ENCODE measurements at places on chromosomes 5 and 9.

DNA sequence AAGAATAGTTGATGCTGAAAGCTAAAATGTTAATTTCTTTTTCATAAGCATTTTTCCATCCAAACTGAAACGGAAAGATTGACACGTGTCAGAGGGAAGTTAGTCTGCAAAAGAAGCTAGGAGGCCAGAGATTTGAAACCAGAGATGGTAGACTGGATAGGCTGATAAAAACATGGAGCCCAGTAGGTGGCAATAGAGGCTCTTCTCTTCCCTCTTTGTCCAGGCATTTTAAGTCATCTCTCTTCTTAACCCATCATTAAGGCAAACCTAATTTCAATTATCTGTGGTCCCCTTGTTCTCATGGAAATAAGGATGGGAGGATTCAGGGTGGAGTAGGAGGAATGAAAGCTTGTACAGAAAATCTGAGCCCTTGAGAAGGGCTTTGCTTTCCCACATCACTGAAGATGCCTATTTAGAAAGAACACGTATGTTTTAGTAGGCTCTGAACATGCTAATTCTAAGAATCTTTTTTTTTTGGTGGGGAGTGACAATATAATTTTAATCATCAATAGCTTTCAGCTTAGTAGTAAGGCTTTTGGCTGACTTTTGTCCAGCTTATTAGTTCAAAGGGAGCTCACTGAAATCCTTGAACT is 66.6 kb downstream of the ZNF474 start:
- no peak for DNase-seq

- DNase-seq, result no peak
Measured at GRCh38 chr5:38806775-38807258, 39.0 kb upstream of the OSMR start.

GRCh38 chr5:40568548-40568947 is 111.2 kb upstream of the PTGER4 start:
- DNase-seq, result no peak

DNA sequence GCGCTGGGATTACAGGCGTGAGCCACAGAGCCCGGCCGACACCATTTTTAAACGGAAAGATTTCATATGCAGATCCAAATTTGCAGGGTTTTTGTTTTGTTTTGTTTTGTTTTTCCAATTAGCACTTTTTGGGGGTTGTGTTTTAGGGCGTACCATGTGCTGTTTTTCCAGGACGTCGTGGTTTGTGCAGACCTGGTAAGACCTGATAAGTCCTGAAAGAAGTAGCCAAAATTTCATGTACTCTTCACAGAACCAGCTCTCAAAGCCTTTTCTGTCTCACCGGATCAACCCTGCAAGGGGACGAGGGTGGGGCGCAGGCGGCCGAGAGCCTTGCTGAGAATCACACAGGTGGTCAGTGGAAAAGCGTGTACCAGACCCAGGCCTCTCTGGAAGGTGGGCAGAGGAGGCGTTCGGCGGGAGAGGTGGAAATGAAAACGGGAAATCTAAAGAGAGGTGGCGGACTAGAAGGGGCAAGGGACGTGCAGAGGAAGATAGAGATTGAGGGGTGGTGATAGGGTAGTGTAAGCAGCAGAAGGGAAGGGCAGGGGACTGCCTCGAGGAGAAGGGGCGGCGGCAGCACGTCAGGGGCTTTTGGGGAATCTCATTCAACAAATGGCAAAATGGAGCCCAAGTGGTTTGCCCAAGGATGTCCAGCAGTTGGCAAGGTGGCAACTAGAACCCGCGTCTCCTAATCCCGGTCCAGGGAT is 1.1 kb upstream of the FAF2 start:
- no peak for DNase-seq

DNA sequence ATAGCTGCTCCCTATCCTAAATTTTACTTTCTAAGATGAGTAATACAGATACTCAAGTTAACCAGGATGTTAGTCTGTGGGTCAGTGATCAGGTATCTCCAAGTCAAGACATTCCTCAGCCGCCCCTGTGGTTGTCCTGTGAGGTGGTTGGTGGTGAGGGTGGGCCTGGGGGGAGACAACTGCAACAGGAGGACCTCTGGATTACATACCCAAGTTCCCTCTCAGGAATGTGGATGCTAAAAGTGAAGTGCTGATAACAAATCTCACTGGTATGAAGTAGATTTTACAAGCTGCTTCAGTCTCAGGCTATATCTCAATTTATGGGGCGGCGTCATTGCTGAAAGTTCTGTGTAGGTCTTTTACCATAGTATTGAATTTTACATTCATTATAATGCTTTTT is 38.3 kb downstream of the SLC1A3 start:
- no peak for DNase-seq

DNA sequence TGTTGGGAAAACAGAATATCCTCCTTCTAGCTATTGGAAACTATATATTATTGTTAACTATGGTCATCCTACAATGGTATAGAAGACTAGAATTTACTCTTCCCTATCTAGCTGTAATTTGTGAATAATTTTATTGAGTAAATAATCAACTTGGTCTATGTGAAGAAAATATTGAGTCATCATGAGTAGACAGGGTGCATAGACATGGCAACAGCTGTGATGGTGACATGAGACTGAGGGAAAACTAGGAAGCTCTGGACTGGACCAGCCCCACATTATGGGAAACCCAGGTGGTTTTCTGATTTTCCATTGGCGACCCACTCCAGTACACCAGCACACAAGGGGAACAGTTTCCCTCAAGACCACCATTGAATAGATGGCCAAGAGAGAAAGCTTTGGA is 95.0 kb downstream of the APBA1 start:
- DNase-seq, result no peak

DNA sequence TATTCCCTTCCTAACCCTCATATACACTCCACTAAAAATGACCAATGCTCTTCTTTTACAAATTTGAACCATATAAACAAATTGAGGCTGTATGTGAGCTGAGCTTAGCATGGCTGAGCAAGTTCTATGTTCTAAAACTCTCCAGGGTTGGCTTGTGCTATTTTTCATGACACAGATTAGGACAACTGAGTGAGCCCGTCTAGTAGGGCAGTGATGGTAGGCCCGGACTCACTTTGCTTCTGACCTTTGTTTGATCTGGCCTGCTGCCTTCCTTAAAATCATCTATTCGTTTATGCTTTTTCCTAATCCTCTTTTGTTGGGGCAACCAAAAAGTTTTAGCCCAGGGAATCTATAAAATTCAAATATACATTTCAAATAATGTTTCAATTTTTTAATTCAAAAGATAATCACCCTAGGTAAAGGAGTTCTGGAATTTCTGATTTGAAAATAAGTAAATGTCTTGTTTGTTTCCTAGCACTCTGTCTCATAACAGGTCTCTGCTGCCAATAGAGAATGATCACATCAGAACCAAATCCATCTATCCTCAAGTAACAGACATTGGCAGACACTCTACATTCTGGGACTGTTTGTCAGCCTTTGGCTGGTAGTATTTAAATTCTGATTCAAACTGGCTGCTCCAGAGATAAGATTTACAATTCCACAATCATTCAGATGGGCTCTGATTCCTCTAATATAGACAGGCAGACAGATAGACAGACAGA is 217.0 kb upstream of the TARS1 start:
- no peak for DNase-seq

GRCh38 chr5:150081541-150082283 is 4.6 kb downstream of the CSF1R start:
- DNase-seq, result peak; percentile 85

DNA sequence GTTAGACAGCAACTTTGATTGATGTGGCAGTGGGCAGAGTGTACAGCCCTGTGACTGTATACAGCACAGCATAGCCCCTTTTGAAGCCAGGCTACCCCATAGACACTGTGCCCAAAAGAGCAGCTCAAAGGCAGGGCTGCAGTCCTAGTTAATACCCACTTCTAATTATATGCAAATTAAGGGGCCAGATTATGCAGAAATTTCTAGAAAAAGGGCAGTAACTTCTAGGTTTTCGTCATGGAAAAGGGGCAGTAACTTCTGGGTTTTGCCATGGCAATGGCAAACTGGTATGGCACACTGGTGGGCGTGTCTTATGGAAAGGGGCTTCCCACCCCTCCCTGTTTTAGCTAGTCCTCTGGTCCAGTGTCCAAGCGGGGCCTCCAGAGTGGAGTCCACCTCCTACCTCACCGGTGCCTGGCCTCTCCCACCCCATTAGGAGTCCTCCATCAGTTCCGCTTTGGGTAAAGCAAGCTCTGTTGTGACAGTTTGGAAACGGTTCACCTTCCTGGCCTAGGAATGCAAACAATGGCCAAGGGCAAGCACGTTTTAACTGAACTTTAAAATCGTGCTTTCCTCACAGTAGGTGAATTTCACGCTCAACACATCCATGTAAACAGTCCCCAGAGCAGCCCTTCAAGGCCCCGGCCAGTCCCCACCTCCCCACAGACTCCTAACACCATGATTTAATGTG is 5.6 kb downstream of the ADAMTS13 start:
- no peak for DNase-seq

- DNase-seq, result no peak
Measured at GRCh38 chr5:171494452-171495121, 75.1 kb downstream of the FGF18 start.

DNA sequence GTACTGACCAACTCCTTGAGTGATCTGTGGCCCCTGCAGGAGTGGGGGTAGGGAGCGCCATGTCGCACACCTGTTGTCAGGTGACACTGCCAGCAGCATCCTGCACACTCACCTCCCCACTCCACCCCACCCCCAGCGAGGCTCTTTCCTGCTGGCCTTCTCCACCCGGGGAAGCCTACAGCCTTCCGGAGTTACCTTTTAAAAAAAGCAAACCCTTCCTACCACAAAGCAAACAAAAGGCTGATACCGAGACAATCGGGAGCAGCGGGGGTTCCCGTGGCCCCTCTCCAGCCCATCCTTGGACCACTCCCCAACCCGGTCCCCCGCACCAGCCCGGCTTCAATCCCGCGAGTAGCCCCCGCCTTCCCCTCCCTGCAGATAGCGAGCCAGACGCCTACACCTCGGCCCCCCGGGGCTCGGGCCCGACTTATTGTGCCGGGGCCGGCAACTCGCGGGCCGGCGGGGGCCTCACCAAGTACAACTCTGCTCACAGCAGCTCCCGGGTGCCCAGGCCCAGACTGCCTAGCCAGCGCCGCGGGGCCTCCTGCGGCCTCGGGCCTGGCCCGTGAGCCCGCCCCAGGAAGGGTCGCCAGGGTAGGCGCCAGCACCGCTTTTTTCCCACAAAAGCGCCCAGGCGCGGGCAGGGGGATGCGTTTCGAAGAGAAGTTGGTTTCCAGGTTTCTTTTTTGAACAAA is 724 bp downstream of the MACROH2A1 start:
- peak; percentile 61 for DNase-seq

DNA sequence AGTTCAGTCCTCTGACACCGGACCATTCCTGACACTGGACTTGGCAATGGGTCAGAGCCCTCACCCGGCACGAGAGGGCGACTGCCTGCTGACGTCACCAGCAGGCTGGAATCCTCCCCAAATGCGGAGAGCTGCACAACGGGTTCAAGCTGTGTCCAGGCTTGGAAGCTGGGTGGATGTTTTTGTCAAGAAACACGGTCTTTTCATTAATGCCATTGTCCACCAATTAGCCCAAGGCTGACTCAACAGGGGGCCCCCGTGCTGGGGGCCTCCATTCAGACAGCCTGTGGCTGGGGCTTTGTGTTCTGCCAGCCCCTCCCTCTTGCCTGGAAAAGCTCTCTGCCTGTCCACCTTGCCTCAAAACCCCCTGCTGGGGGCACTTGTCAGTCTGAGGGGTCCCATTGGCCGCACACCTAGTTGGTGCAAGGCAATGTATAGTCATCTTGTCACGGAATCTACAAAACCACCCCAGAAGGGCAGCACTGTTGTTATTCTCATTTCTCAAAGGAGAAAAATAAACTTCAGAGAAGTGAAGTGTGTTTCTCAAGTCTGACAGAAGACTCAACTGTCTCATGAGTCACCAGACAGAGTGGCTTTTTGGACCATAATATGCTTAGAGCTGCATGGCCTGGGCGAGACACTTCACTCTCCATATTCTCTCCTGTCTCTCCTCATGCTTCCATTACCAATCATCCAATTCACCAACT is 24.6 kb downstream of the NDUFA8 start:
- DNase-seq, result no peak

DNA sequence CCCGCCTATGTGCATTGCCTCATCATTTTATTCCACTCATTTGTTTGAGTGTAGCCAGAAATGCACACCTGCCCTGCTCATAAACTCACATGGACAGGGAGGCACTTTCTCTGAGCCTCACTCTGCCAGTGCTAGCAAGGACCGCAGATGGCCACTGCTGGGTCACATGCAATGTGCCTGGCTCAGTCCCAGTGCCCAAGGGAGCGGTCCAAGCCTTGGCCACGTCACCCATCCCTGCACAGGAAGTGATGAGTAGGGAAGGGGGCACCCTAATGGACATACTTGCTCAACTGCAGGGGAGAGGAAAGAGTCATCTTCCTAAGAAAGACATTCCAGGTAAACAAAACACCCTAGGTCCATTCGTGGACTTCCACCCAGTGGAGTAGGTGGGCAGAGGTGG is 630.9 kb downstream of the IRX1 start:
- DNase-seq, result no peak

DNA sequence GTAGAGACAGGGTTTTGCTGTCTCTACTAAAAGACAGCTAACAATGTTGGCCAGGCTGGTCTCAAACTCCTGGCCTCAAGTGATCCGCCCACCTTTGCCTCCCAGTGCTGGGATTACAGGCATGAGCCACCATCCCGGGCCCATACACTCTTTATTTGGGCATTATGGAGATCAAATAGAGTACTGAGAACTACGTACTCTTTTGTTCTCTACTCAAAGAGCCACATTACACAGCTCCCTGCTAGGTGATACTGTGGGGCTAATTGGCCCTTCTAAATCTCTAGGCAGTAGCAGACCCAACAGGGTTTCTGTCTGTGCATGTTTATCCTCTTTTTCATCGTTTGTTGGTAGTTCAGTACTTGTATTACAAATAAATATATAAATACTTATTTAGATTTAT is 16.1 kb downstream of the CKMT2 start:
- no peak for DNase-seq

DNA sequence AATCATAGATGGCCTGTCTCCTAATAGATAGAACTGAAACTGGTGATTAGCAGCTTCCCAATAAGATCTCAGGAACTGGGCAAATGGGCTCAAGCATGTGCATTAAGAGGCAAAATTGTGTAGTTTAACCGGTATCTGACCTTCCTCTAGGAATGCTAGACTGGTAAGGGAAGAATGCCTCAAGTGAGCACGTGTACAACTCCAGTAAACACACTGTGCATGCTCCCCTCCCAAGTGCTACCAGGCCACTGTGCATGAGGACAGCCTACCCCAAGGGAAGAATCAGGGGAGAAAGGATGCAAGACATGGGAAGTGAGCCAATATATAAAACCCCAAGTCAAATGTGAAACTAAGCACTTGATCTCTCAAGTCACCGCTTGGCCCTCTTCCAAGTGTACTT is 1157.4 kb upstream of the CDH18 start:
- DNase-seq, result no peak
